Fibroblast of skin of right biceps (primary cell): ENCODE measurements at places on chromosomes 5 and 9.

- DNase-seq: no peak
Measured at GRCh38 chr5:135405082-135405481, 6.1 kb upstream of the MACROH2A1 start.

DNA sequence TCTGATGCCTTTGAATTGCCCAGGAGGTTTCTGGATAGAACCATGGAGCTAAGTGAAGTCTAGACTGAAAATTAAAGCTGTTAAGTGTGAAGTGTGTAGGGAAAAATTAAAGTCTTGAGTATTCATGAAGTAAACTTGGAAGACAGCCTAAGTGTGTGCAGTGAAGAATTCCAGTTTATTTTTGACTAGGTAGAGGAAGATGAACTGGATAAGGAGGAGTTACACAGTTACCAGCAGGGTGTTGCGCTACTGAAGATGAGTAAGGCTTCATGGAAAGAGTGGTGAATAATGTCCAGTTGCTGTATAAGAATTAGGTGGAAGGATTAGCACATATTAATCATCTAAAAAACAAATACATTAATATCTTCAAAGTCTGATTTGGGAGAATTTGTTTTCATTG is 5.7 kb upstream of the CHD1 start:
- DNase-seq: peak; percentile 22

GRCh38 chr5:42950456-42951292 is 89.4 kb downstream of the ANXA2R start:
- DNase-seq: peak; percentile 100

DNA sequence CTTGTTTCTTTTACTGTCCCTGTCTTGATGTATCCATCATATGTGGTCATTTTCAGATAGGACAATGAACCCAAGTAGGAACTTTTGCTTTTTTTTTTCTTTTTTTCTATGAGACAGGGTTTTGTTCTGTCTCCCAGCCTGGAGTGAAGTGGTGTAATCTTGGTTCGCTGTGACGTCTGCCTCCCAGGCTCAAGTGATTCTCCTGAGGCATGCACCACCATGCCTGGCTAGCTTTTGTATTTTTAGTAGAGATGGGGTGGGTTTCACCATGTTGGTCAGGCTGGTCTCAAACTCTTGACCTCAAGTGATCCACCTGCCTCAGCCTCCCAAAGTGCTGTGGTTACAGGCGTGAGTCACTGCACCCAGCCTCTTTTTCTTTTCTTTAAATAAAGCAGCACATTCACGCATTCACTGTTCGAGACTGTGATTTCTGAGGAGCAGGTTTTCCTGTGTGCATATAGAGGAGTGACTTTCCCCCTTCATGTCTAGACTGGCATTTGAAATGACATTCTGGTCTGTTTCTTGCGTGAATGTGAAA is 448.5 kb downstream of the KDM4C start:
- DNase-seq: no peak

GRCh38 chr9:121660367-121660766 is 8.9 kb downstream of the DAB2IP start:
- no peak for DNase-seq

GRCh38 chr5:81213070-81213469 is 20.1 kb upstream of the CKMT2 start:
- DNase-seq: no peak

GRCh38 chr9:117777823-117778222 is 73.6 kb downstream of the TLR4 start:
- no peak for DNase-seq

- no peak for DNase-seq
Measured at GRCh38 chr5:72032788-72033187, 74.5 kb upstream of the MAP1B start.

GRCh38 chr5:158943057-158943456 is 156.7 kb downstream of the EBF1 start:
- peak; percentile 97 for DNase-seq

DNA sequence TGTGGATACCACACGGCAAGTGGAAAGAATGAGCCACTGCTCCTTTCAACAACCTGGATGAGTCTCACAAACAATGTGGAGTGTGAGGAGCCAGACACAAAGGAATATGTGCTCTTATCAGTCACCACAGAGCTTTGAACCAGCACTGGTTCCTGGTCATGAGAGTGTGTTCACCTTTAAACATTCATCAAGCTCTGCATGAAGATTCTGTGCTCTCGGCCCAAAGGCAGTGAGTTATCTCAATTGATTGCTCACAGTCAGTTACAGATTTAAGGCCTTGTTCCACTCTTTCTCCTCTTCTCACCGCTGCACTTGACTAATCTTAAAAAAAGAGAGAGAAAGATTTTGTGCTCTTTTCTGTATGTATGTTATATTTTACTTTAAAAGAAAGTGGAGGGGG is 19.4 kb downstream of the LRSAM1 start:
- no peak for DNase-seq

GRCh38 chr9:107269681-107270080 is 13.4 kb upstream of the RAD23B start:
- peak; percentile 33 for DNase-seq

GRCh38 chr5:172862165-172862801 is 28.2 kb downstream of the ERGIC1 start:
- no peak for DNase-seq

DNA sequence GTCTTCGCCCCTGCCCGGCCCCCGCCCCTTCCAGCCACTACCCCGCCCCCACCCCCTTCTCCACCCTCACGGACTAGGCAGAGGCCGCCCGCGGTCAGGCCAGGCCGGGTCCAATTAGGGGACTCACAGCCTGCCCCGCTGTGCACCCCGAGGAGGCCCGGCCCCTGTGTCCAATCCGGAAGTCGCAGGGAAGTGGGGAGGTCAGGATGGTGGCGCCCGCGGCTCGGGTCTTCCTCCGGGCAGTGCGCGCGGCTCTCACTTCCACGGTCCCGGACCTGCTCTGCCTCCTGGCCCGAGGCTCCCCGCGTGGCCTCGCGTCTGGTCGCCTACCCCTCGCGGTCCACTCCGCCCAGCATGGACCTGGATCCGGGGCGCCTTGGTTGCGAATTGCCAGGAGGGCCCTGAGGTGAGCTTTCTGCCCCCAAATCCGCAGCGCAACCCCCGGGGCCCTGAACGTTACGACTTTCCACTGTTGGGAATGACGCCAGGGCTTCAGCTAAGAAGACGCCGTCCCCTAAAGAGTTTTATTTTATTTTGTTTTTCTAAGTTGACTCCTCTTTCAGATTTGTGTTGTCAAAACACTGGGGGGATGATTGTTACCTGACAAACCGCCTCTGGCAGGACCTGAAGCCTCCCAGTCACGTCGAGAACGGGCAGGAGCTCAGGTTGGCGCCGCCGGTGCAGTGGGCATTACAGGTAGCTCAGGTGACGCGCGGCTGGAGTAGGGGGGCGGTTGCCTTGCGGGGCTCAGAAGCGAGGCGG is 763 bp upstream of the IRX2 start:
- DNase-seq: peak; percentile 47
